HL-60 (cell line): ENCODE measurements at places on chromosomes 5 and 9.

DNA sequence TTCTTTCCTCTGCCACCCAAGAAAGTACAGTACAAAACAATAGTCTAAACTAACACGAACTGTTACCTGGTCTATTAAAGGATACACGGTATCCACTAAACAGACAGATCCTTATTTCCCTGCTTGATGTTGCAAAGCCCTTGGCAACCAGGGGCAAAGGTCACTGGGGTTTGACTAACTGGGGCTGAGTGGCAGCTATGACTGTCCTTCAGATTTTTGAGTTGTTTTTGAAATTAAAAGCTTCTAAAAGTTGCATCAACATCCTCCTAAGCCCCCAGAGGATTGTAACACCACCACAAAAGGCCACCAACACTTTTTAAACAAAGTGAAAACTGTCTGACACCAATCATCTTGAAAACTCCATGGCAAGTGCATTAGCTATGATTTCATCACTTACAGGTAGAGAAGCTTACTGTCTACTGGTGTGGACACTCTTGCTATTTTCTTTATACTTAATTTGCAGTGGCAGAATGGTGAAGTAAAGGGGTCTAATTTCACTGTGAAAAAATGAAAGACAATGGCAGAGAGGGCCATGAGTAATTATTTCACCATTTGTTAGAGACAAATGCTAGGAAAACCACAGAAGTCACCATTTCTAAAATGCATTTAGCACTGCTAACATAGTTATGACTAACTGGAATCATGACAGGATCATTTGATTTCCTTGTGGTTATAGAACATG, 292.4 kb downstream of the EFNA5 start:
- DNase-seq = no peak

DNA sequence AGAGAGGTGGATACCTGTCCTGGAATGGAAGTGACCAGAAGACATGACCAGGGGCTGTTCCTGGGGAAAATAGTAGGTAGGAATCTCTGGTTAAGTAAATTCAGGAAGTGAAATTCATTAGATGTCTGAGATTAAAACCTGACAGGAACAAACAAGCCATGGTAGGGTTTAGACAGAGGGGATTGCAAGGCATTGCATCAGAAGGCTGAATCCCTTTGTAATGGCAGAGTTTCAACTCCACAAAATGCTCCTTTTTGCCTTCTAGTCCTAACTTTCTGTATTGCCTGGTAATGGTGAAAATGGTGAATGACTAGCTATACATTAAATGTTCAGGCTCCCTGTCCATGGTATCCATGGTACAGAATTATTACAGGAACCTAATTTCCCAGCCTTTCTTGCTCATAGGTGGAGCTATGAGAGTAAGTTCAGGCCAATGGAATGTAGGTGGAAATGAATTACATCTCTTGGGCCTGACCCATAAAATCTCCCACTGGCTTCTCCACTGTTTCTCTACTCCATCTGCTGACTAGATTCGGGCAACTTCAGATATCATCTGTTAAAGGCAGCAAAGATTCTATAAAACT, 113.4 kb upstream of the CNTLN start:
- no peak for DNase-seq

- DNase-seq = no peak
These were observed 203.0 kb upstream of the PCSK5 start for GRCh38 chr9:75687359-75687953.

DNA sequence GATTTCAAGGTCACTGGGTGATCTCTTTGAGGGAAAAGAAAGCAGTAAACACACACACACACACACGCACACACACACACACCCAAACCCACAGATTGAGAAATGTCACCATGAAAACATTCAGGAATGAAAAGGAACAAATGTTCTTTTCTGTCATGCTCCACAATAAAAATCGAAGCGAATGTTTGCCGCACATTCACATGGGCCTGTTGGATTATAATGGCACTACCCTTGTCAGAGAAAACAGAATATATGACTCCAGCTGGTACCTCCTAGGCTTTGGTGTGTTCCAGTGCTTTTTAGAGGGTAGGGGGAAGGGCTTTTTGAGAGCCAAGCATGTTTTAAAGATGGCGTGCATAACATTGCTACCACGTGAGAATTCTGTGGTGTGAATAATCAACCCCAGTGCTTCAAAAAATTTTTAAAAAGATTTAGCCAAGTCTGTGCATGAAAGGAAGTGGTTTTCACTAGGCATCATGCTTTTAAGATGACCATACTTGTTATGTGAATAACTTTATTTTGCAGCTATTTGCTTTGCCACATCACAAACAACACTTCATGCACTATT, 120.8 kb upstream of the ZNF608 start:
- no peak for DNase-seq

DNA sequence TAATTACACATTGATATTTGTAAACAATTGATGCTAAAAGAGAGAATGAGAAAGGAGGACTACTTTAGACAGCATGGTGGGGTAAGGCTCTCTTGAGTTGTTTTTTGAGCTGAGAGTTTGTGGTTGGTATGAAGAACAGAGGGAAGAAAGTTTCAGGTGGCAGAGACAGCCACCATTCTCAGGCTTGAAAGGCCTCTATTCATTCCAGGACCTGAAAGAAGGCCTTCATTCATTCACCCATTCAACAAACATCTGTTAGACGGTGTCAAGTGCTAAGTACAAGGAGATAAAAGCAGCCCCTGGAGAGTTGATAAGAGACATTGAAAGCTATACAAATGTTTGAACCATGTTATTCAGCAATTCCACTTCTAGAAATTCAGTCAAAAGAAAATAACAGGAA, 21.7 kb upstream of the ADAM19 start:
- DNase-seq = no peak
